Pancreas (tissue), 10 donors: ENCODE measurements at places on chromosomes 1 and 21.

- DNase-seq = no peak
These were observed 2.1 kb downstream of the VCAM1 start for GRCh38 chr1:100721526-100722207.

- DNase-seq = no peak
These were observed 452 bp downstream of the LEFTY2 start for GRCh38 chr1:225940385-225941151.

GRCh38 chr1:238205045-238205662, 314.4 kb upstream of the ZP4 start:
- DNase-seq = no peak

GRCh38 chr1:222680080-222680479, 32.2 kb downstream of the AIDA start:
- no peak for DNase-seq

DNA sequence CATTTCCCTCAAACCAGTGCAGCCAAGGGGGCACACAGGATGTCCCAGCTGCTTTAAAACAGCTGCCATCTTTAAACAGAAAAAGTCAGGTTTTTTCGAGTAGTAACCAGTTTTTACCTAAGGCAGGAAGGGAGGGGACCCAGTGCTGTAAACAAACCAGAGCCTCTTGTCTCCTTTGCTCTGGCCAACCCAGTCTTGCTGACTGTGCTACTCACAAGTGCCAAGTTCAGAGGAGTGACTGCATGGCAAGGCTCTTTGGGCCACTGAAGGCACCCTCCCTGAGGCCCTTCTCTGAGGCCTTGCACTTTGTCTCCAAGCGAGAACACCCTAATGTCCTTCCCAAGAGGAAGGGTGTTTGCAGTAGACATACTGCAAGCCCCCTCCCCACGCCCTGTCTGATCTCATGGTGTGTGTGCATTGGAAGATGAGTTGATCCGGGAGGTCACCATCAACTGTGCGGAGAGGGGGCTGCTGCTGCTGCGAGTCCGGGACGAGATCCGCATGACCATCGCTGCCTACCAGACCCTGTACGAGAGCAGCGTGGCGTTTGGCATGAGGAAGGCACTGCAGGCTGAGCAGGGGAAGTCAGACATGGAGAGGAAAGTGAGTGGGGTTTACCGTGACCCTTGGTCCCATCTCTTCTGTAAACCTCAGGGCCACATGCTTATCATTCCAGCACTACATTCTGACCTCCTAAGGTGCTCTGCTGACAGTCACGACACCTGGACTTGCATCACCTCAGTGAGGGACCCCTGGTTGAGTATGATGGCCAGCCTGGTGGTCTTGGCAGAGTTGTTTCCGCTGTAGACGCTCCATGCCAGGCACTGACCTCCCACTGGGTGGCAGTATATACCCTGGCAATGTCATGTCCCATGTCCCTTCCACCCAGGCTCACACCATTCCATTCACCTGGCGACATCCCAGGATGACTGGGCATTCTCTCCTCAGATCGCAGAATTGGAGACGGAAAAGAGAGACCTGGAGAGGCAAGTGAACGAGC, 4.7 kb downstream of the DNALI1 start:
- DNase-seq = no peak

DNA sequence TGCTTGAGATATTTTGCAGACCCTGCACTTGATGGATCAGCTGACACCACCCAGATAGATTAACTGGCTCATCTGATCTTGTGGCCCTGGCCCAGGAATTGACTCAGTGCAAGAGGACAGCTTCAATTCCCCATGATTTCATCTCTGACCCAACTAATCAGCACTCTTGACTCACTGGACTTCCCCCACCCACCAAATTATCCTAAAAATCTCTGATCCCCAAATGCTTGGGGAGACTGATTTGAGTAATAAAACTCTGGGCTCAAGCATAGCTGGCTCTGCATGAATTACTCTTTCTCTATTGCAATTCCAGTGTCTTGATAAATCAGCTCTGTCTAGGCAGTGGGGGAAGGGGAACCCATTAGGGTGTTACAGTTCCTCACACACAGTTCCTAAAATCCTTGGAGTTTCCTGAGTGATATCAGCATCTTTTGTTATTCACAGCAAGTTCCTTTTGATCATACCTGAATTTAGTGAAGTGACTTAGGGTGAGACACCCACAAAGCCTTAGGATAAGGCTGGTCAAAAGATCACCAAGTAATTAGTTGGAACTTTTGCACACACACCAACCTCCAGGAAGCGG, 104.2 kb downstream of the COP1 start:
- DNase-seq = no peak

GRCh38 chr1:112393631-112393974, 2.4 kb upstream of the CTTNBP2NL start:
- DNase-seq = no peak

GRCh38 chr1:219155135-219155534, 18.5 kb upstream of the LYPLAL1 start:
- DNase-seq = no peak

GRCh38 chr1:39391691-39392679, 99.5 kb upstream of the BMP8A start:
- no peak for DNase-seq

DNA sequence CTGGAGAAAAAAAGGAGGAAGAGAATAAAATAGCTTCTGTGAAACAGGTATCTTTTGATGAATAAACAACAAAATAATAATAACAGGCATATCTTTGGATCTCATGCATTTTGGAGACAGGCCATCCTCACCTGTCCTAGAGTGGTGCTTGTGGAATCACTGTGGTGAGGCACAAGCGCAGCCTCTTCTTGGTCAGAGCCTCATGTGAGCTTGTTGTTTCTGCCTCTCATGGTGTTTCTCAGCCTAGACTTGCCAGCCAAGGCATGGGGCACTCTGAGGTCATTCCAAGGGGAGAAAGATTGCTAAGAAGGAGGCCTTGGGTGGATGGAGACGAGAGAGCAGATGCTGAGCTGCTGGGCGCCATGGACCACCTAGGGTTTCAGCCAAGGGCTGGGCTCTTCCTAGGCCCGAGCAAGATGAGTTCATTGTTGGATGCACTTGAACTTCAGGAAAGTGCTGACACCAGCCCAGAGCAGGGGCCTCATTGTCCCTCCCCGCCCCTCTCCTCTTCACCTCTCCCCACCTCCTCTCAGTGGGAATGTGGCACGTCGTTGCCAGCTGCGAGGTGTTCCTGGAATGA, 49.5 kb downstream of the ATP5PO start:
- DNase-seq = no peak
